Nephron progenitor cell (in vitro differentiated cells): ENCODE measurements at places on chromosomes 5 and 9.
A peak's percentile ranks its signal among the peaks of the same experiment; 100 is the strongest.

GRCh38 chr9:5453673-5454072, 3.3 kb downstream of the CD274 start:
- no peak for DNase-seq

- DNase-seq = no peak
Measured at GRCh38 chr9:117787746-117788145, 83.5 kb downstream of the TLR4 start.

DNA sequence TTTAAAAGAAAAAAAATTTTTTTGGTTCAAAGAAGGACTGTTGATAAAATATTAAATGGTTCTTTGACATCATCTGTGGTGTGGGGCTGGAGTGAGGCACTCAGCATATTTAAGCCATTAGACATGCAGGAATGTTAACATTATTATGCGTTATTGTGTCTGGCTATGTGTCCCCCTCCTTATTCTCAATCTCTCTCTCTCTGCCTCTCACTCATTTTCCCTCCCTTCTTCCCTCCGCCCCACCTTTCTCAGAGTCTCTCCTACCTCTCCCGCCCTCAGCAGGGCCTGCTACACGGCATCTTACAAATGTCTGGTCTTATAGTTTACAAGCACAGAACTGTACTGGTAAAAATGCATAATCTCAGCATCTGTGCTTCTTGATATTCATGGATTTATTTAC, 287.8 kb upstream of the TMEM161B start:
- DNase-seq = peak; percentile 4

DNA sequence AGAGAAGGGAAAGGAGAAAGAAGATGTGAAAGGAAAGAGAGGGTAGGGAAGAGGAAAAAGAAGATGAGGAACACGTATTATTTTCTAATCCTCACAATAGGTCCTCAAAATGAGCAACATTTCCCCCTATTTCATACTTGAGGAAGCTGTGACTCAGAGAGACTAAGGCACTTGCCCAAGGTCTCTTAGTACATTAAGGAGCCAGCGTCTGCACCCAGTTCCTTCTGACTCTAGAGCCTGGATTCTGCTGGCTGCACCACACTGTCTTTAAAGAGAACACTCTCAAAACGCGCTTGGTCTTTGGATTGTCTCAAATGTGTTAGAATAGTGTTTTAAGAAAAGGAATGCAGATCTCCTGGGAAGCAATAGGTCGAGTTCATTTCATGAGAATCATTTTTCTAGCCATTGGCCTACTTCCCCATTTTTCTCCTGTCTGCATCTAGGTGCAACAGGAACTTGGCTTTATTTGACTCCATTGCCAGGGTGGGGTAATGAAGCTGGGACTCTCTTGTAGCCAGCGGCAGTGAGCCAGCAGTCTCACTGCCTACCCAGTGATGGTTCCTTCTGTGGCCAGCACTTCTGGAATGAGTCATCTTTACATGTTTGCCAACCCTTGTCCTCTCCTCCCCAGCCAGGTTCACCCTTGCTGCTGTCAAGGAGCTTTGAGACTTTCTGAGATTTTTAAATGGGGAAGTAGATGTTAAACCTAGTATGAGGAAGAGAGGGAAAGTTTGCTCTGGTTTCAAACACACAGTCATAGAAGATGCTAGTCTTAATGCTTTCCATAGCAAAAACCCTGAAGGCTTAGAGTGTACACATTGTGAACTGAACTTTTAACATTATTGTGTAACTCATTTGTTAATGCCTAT, 82.7 kb downstream of the DOCK8 start:
- no peak for DNase-seq

DNA sequence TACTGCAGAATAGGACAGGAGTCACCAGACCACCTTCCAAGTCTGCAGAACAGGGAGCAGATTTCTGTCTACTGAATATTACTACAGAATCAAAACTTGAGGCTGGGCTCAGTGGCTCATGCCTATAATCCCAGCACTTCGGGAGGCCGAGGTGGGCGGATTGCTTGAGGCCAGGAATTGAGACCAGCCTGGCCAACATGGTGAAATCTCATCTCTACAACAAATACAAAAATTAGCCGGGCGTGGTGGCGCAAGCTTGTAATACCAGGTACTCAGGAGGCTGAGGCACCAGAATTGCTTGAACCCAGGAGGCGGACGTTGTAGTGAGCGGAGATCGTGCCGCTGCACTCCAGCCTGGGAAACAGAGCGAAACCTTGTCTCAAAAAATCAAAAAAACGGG, 710.8 kb upstream of the WWC1 start:
- no peak for DNase-seq

- DNase-seq = peak; percentile 1
Measured at GRCh38 chr9:137449931-137450538, 8.9 kb upstream of the ENTPD8 start.

- no peak for DNase-seq
Measured at GRCh38 chr9:27467486-27467885, 56.6 kb upstream of the IFNK start.

- peak; percentile 60 for DNase-seq
Measured at GRCh38 chr5:13987843-13988464, 43.5 kb upstream of the DNAH5 start.

DNA sequence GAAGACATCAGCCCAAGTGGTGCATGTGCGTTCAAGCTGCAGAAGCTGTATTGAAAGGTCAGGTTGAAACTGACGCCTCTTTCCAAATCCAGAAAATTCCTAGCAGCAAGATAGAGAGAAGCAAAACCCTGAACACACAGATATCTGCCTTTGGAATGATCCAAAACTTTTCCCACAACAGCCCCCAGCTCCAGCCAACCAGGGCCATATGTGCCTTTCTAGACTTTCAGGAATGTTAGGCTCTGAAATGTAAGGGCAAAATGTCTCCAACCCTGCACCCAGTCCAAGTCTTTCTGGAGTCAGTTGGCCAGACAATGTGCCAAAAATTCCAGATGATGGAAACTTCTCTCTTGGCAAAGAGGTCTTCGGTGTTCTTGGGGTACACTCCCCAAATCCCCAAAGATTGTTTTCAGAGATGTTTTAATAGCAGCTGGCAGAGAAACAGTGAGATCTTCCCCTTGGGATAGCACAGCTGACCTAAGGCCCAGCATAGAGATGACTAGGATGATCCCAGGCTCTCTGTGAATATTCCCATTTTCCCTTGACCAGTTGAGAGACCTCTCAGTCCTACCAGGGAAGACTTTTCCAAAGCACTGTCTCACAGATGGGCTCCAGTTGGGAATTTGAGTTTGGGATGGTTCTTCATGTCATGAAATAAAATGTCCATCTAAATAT, 440.4 kb upstream of the CD180 start:
- DNase-seq = no peak

DNA sequence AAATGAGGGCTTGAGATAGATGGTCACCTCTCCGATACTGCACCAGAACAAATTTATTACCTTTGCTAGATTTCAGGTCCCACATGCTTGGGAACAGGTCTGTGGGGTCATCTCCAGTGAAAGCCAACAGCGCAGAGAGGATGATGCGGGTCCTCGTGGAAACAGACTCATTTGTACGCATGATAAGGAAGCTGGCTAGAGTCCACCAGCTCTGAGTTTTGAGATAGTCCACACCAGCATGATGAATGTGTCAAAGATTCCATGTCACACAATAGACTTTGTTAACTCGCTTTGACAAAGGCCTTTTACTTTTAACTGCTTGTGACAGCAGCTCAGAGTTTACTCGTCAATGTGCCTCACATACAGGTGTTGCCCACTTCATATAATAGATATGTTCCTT, 105.4 kb upstream of the TBCA start:
- no peak for DNase-seq

GRCh38 chr5:60435808-60436207, 264.2 kb downstream of the DEPDC1B start:
- no peak for DNase-seq

- no peak for DNase-seq
Measured at GRCh38 chr9:23674016-23674585, 151.9 kb downstream of the ELAVL2 start.

DNA sequence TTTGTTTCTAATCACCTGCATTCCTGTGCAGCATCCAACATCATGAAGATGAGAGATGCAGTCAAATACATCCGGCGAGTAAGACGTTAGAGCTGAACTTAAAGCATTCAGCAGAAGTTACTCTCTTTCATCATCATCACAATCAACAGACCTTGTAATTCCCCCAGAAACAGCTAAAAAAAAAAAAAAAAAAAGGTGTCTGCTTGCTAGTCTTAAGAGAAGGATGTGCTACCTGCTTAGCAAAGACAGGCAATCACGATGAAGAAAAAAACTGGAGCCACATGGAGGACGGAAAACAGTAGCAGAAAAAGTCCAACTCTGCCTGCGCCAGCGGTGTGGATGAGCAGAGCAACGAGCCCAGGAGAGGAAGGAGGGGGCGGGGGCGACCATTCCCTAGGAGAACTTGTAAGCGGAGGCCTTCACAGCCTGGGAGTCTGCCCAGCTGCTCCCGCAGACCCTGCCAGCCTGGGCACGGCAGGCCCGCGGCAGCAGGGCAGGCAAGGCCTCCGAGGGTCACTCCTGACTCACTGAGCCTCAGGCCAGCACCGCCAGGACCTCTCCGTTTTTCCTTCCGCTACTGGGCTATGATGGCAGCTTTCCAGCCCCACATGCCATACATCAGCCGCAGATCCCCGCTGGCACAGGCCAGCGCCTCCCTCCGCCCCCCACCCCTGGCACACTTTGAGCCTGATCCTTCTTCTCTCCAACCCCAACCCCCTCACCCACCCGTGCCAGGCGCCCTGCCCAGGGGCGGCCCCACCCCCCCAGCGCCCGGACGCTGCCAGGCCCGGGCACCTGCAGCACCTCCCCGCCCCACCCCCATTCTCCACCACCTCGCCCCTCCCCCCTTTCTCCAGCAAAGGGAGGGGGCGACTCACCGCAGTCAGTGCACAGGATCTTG, 1.4 kb downstream of the NRG2 start:
- peak; percentile 55 for DNase-seq

DNA sequence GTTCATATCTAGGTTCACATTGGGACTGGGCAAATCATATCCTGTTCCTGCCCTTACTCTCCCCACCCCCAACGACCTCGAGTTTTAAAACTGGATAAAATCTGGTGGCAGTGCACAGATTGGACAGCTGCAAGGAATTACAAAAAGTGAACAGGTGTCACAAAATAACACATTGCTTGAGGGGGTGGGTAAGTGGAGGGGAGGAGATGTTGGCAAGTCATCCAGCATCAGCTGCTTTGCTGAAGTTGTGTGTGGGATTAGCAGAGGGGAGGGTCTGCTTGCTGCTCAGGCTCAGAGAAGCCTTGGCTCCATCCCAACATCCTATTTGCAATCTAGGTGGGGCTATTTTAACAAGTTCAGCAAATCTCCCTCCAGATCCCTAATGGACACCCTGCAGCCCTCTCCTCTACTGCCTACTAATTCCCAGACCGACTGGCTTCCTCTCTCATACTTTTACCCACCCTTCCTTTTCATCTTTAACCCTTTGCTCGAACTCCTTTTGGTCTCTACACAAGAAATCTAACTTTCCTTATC, 39.8 kb upstream of the SLC24A2 start:
- no peak for DNase-seq

DNA sequence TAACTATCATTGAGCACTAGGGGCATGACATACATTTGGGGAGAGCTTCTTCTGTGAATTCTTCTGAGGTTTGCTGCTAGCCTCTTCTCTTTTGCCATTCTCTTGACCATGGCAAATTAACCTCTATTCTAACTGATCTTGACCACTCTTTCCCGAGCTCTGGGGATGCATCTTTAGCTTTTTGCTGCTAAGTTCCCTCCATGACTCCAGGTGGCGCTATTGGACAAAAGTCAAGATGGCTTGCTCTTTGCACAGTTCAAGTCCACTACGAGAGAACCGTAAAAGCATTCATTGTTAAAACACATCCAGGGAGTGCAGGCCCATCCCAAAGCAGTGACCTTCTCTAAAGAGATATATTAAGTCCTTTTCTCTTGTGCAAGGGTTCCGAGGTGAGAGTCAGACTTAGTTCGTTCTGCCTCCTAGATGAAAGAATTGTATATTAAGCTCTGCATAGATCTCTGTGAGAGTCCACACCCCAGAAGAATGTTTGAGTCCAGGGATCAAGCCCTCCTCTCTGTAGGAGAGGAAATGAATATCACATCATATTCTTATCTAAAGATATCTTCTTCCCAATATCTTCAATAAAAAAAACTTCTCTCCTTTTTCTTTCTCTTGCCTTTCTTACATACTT, 1152.9 kb upstream of the CDH6 start:
- DNase-seq = peak; percentile 67

GRCh38 chr5:2131826-2132496, 249.2 kb upstream of the IRX4 start:
- no peak for DNase-seq

DNA sequence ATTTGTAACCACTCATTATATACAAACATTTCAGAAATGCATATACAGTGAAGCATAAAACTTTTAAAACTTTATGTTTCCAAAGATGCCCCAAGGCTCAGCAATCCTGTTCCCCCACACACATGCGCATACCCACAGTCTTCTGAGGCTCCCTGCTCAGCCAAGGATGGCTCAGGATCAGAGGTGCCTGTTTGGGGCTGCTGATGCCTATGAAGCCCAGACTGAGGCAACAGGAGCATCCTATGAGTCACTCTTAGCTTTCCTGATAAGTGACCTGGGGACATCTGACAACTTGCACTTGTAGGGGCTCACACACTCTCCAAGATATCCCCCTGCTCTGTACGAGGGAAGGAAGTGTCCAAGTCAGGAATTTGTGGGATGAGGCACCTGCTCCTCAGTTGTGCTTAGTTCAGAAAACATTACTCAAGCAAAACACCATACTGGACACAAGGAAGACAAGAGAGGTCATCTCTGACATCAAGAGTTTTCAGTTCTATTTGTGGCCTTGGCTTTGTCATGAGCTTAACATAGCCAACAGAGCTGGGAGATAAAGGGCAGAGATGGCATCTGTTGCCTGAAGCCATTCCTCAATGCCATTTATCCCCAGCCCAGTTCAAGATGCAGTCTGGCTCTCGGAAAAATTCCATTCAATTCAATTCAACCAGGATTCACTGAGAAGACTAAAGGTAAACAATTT, 62.3 kb downstream of the NIPSNAP3B start:
- no peak for DNase-seq

GRCh38 chr9:137295238-137295811, 6.7 kb downstream of the NRARP start:
- peak; percentile 78 for DNase-seq
